Posterior cingulate gyrus (tissue), 11 donors: ENCODE measurements at places on chromosomes 3 and 15.

- peak; percentile 58 for DNase-seq
These were observed 3.8 kb upstream of the KIF23 start for GRCh38 chr15:69410248-69410874.

DNA sequence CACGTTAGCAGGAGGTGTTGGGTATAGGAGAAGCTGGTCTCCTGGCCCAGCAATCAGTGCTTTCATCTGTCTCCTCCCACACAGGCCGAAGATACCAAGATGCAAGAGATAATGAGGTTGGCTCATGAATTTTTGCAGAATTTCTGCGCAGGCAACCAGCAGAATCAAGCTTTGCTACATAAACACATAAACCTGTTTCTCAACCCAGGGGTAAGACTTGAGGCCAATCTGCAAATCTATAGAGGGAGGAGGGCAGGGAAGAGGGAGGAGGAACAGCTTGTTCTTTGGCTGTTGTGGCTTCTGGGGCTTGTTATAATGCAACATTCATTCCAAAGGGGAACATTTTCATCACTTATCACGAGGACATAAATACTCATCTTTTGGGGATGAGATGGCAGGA lies 195.3 kb downstream of the ITPR1 start:
- DNase-seq = no peak

GRCh38 chr3:197064771-197065170 lies 35.2 kb upstream of the MELTF start:
- no peak for DNase-seq

GRCh38 chr15:86645925-86646500 lies 566.3 kb downstream of the AGBL1 start:
- no peak for DNase-seq

- no peak for DNase-seq
These were observed 65.2 kb upstream of the TRA2B start for GRCh38 chr3:186002884-186003472.

DNA sequence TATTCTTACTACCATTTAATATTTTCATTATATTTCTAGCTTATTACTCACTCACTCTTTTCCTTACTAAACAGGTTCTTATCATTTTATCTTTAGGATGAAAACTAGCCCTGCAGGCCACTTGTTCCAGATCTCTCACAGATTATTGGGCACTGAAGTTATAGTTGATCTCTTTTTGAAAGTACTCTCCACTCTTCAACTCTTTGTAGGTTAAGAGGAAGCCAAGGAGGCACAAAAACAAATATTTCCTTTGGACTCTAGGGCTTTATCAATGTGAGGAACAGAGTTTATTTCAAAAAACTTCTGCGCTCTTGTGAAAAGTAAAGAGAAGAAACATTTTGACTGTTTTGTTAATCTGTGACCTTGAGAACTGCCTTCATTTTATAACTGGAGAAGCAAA lies 96.0 kb upstream of the NPHP3 start:
- no peak for DNase-seq

DNA sequence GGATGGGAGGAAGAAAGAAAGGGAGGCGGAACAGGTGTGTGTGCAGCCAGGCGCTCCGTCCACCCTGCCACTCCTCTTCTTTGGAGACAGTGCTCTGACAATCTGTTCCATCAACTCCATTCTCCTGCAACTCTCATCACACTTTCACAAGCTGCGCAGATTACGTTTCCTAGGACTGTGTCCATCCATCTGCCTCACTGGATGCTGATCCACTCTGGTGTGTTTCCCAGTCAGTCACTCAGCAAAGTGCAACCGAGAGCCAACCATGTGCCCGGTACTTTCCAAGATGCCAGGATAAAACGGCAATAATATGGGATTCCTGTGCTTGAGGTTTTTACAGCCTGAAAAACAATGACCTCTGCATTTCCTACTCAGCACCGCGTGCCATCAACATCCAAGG lies 59.6 kb downstream of the SLC12A8 start:
- DNase-seq = no peak

- no peak for DNase-seq
These were observed 95.2 kb downstream of the CLDN1 start for GRCh38 chr3:190227064-190227463.

DNA sequence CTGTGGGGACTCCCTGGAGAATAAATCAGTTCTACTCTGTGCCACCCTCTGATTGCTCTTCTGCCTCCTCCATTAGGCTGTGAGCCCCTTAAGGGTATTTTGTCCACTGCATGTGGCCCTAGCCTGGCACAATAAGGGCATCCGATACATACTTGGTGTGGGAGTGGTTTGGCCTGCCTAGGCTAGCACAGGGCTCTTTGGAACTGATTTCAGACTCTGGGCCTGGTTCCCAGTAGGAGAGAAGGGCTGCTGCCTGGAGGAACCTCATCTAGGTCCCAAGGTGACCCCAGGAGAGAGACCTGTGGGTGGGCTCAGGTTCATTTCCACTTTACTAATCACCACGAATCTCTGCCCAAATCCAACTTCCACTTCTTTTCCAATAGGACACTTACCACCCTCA lies 5.3 kb upstream of the CTDSPL start:
- no peak for DNase-seq

GRCh38 chr15:56064152-56064551 lies 70.7 kb upstream of the NEDD4 start:
- no peak for DNase-seq

DNA sequence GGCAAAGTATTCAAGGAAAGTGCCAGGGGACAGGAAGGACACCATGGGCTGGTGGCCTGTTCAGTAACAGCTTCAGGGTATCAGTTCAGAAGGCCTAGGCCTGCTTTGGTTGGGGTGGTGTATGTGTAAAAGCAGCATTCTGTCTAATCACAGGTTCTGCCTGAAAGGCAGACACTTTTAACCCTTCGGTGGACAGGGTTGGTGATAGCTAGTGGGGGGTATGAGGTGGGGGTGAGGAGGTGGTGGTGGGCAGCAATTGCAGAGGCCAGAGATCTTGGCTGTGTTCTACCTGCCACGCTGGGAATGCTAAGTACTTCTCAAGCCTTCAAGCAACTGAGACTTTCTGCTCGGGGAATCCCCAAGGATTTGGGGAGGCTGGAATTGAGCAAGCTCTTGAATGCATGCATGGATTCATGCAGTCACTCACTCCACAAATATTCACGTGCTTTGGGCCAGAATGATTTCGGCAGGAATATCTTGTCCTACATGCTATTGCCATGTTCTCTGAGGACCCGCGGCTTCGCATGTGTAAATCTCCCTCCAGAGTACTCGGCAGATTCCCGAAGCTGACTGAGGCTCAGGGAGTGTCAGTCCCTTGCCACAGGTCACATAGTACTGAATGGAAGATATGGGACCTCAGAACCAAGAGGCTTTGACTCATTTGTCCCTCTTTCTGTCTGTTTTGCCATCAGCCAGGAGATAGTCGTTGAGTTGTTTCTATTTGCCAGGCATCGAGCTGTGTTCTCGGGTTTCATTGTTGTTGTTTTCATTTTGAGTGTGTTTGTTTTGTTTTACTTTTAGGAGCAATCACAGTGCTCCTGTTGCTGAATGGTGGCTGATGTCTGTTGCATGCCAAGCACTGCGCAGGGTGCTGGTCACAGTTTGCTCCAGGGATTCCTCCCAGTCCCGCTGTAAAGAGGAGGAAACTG lies 65.5 kb downstream of the SMAD3 start:
- DNase-seq = no peak

DNA sequence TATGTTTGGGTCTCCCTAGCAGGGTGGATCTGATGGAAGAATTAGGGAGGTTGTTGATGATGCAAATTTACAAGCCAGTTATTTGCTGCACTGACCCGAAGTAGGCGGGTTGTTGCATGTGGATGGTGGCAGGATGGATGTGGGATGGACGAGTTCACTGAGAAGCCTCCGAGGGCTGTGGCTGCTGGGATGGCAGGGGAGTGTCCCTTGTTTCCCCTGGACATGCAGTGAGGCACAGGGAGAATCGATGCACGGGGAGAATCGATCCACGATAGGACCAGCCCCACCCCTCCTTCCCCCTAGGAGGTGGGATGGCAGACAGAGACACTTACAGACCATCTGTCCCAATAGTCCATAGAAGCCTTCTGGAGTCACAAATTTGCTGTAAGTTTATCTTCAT lies 31.0 kb upstream of the KLF13 start:
- no peak for DNase-seq

DNA sequence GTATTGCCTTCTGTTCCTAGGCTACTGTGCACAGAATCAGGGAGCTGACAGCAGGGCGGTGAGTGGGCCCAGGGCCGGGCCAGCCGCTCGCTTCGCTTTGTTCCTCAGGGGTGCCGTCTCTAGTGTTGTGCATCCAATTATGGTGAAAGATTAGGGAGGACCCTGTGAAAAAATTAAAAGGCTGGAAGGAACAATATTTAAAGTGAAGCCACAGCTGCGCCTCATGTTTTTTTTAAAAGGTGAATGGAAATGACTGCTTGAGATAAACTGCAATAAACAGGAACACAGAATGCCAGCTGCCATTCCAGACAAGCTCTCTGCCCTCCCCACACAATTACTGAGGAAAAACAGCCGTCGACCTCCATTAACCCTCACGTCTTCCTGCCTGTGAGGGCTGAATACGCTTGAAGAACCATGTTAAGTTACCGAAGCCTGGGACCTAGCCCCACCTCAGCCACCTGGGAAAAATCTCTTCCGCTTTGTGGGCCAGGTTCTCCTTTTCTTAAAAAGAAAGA lies 132.0 kb upstream of the IL12A start:
- no peak for DNase-seq

- no peak for DNase-seq
These were observed 2.6 kb upstream of the ZSCAN2 start for GRCh38 chr15:84598250-84598649.

GRCh38 chr15:65195548-65195923 lies 10.4 kb upstream of the CLPX start:
- no peak for DNase-seq

DNA sequence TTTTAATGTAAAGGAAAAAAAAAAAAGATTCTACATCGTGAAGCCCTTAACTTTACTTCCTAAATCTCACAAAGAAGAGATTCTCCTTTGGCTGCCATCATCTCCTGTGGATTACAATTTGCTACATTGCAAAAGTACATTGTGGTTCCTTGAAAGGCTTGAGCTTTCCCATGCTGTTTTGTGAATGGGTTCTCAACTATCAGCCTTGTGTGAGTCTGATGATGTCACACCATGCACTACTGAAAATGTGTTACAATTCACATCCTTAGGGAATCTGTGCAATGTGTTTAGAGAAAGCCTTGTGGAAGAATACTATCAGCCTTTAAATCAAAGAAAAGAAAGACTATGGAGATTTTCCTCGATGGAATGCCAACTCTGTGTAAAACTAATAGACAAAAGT lies 510.0 kb upstream of the ALCAM start:
- no peak for DNase-seq

GRCh38 chr3:56919137-56919796 lies 117.5 kb upstream of the ARHGEF3 start:
- DNase-seq = no peak

DNA sequence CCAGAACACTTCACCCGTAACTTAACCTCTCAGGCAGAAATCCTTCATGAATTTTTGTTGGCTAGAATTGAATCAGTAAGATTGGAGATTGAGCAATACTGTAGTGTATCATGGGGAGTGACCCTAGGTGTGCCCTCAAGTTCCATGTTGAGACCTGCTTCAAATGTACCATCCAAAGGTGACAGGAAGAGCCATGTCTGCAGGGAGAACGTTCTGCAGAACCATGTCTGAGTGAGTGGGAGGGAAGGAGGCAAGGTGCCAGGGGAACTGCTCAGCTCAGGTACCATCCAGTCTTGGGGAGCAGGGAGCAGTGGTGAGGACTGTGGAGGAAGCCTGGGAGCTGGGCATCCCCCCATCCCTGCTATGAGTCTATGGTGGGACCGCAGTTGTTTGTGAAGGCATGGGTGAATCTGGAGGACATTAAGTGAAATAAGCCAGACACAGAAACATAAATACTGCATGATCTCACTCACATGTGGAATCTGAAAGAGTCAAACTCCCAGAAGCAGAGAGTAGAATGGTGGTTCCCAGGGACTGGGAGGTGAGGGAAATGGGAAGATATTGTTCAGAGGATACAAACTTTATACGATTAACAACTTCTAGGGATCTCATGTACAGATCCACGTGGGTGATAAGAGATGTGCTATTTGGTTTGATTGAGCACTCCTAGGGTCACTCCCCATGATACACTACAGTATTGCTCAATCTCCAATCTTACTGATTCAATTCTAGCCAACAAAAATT lies 23.3 kb downstream of the CFAP161 start:
- no peak for DNase-seq

DNA sequence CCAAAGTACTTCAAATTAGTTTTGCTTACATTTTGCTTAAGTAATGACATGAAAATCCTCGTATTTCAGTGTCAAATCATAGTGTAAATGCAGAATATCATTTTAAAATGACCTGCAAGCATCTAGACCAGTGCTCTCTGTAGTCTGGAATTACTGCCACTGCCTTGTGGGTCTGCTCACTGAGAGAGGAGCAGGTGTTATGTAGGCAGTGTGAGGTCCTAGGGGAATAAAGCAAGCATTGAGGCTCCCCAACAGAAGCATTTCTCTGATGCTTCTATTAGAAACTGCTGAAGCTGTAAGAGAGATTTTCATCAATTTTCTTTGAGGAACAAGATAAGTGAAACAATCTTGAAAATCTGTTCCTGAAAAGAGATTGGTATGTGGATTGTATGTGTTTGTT lies 253.2 kb downstream of the BBX start:
- no peak for DNase-seq

DNA sequence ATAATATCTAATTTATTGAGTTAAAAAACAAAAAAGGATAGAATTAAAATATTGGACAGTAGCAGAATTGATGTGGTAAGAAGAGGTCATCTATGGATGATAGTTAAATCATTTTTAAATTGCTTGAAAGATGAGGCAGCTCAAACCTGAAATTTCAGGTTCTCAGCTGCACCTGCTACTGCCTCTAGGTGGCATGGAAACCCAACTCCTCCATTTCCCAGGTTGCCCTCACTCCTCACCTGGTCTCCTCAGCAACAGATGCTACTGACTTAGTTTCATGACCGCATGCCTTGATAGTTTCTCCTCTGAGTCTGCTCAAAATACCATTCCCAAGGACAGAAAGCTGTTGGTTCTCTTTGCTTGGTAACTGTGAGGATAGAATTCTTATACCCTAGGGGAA lies 148.1 kb downstream of the ABHD5 start:
- no peak for DNase-seq

DNA sequence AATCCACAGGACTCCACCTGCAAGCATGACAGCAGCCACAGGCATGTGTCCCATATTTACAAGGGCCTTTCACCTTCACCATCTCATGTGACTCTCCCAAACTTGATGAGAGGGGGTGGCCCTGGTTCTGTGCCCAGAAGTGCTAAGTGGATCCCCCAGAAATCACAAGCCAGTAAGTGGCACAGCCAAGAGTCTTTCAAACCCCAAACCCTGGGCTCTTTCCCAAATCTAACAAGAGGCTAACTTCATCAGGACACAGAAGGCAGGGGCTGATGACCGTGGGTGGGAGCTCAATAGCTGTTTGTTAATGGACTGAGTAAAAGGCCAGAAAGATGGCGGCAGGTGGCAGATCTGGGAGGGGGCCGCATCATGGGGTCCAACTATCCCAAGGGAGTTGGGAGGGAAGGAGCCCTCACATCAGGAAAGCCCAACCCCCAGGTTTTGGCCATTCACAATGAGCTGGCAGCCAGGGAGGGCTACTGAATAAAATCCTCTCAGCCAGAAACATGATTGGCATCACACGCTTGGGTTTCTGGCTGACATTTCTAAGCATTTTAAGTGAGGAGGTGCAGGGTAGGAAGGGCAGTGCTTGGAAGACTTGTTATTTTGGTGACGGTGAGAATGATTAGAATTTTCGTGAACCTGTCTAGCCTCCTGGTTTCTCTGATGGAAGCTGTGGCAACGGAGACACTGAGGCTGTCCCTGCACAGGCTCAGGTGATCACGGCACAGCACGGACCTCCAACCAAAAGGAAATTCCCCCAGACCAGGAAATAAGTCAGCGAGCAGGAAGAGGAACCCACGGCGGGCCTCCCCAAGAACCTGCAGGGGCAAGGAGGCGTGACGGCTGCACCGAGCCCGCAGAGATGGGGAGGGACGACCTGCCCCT lies 109.3 kb downstream of the OXNAD1 start:
- DNase-seq = no peak
